ENCODE measurements at places on chromosomes 16 and 17. TPM values are rescaled to one million over a fixed set of nuclear protein-coding genes. Genes with fewer than 3 reads are reported as not detected.

- DNase-seq: no peak
These were observed 15.9 kb upstream of the FBXO47 start for GRCh38 chr17:38982858-38983746.

GRCh38 chr16:50437769-50438437, 69.1 kb upstream of the BRD7 start:
- no peak for DNase-seq

DNA sequence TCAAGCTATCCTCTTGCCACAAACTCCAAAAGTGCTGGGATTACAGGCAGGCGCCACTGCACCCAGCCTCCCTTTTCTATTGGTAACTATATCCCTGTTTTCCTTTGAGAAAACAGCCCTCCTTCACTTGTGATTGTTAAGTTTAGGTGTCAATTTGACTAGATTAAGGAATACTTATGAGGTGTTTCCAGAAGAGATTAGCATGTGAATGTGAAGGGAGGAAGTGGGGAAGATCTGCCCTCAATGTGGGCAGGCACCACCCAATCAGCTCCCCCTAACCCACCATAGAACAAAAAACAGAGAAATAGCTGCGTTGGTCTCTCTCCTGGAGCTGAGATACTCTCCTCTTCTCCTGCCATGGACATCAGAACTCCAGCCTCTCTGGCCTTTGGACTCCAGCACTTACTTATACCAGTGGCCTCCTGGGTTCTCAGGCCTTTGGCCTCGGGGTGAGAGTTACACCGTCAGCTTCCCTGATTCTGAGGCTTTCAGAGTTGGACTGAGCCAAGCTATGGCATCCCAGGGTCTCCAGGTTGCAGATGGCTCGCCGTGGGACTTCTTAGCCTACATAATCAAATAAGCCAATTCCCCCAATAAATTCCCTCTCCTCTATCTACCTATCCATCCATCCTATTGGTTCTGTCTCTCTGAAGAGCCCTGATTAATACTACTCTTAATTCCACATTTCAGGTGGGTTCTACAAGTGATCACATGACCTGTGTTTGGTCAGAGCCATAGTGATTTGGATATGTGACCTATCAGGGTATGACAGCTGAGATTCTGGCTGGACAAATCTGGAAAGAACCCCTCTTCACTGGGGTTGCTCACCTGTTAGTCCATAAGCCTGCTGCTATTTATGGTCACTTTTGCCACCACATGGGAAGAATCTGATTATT, 12.0 kb upstream of the STAT3 start:
- DNase-seq: no peak

GRCh38 chr17:9016941-9017552, 4.3 kb upstream of the NTN1 start:
- no peak for DNase-seq

NAGS gene
- 0.60 TPM for total RNA-seq

CDT1 gene
- total RNA-seq: 2.6 TPM

DNA sequence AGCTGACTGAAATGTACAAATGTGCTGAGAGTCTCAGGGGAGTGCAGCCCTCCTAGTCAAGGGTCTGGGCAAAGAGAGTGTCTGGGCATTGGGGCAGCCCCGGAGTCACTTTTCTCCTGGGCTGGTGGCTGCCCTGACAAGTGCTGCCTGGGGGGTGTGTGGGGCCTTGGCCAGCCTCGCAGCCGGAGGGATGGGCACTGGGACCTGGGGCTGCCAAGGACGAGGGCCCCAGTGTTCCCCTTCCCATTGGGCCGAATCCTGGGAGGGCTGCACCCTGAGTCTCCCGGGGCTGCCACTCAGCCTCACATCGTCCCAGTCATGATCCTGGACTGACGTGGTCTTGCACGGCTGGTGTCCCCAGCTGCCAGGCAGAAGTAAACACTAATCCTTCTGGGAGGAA, 132.3 kb downstream of the BANP start:
- no peak for DNase-seq

CYB561 gene
- total RNA-seq: 22.3 TPM

GRCh38 chr16:97822-98221, 19.8 kb downstream of the MPG start:
- DNase-seq: no peak

PHKB gene
- 70.1 TPM for total RNA-seq

GRCh38 chr17:51325471-51325870, 65.1 kb downstream of the UTP18 start:
- DNase-seq: no peak

ARSG gene
- total RNA-seq: 1.4 TPM

ZNF174 gene
- 8.3 TPM for total RNA-seq

- DNase-seq: no peak
These were observed 6.5 kb downstream of the IRX5 start for GRCh38 chr16:54936979-54937670.

CNGB1 gene
- not detected for total RNA-seq

NOTUM gene
- total RNA-seq: not detected

FBXL16 gene
- total RNA-seq: 0.56 TPM

KCNJ2 gene
- 1.9 TPM for total RNA-seq

- no peak for DNase-seq
These were observed at the start of gene DLX4 for GRCh38 chr17:49969134-49969759. DLX4 (plus strand) TSS chr17:49969190; CDS start chr17:49969469, 279 bp downstream.

GRCh38 chr17:58253082-58253481, 14.7 kb downstream of the LPO start:
- DNase-seq: no peak

- DNase-seq: no peak
These were observed 267.6 kb upstream of the SDK2 start for GRCh38 chr17:73911726-73912372.

DNA sequence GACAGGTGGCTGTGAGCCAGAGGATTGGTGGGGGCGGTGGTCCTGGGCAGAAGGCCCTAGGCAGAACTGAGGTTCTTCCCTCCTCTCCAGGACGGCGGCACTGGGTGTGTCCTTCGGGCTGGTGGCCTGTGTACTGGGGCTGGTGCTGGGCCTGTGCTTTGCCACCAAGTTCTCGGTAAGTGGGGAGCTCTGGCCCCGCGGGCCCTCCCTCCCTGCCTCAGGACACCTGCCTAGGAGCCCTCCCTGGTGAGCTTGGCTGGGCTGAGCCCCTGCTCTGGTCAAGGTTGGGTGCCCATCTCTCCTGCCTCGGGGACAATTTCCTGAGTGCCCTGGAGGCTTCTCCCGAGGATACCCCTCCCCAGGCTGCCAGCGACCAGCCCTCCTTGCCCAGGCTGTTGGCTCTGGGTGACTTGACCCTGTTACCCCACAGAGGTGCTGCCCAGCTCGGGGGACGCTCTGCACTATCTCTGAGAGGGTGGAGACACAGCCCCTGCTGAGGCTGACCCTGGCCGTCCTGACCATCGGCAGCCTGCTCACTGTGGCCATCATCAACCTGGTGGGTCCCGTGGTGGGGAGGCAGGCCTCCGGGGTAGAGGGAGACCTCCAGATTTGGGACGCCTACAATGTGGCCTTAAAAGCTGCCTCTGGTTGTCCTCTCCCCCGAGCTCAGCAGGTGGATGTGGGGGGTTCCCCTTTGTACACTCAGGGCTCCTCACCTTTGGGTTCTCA, 42.0 kb downstream of the ADCY7 start:
- DNase-seq: no peak
